ENCODE measurements at places on chromosomes 5 and 9.

DNA sequence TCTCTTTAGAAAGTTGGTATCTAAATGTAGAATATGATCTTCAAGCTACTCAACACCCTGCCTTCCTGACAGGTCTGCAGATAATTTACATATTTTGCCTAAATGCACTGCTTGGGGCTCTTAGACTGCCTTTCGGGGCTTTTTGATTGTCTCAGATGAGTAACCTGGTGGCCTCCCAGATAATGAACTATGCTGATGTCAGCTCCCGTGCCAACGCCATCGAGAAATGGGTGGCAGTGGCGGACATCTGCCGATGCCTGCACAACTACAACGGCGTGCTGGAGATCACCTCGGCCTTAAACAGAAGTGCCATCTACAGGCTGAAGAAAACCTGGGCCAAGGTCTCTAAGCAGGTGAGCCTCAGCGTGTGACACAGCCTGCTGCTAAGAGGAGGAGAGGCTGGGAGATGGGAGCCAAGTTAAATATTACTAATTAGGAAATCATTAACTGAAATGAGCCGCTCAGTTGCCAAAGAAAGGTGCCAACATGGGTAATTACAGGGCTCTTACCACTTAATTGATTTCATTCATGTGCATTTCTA, 20.8 kb upstream of the CKMT2 start:
- DNase-seq: no peak

- DNase-seq: no peak
These were observed 524.1 kb downstream of the TMEM38B start for GRCh38 chr9:106218427-106218826.

- no peak for DNase-seq
These were observed 16.0 kb downstream of the NR2F1 start for GRCh38 chr5:93599001-93599379.

- no peak for DNase-seq
These were observed 8.8 kb downstream of the AQP7 start for GRCh38 chr9:33393581-33393980.

DNA sequence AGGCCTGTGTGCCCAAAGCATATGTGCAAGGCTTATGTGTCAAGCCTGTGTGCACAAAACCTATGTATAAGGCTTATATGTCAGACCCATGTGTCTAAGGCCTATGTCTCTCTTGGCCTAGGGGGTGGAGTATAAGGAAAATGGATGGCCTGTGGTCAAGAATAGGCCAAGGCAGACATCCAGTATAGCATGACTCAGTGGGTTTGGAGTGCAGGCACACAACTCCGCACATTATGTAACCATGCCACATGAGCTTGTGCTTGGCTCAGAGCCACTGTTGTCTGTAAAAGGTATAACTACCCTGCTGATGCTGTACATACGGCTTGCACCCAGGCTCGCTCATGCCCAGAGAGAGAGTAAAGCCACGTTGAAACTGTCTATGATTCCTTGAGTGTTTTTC, 626.4 kb upstream of the NUDT12 start:
- DNase-seq: no peak

- no peak for DNase-seq
These were observed 49.8 kb upstream of the RPS23 start for GRCh38 chr5:82327941-82328340.

- no peak for DNase-seq
These were observed 80.0 kb downstream of the NREP start for GRCh38 chr5:111676926-111677415.

DNA sequence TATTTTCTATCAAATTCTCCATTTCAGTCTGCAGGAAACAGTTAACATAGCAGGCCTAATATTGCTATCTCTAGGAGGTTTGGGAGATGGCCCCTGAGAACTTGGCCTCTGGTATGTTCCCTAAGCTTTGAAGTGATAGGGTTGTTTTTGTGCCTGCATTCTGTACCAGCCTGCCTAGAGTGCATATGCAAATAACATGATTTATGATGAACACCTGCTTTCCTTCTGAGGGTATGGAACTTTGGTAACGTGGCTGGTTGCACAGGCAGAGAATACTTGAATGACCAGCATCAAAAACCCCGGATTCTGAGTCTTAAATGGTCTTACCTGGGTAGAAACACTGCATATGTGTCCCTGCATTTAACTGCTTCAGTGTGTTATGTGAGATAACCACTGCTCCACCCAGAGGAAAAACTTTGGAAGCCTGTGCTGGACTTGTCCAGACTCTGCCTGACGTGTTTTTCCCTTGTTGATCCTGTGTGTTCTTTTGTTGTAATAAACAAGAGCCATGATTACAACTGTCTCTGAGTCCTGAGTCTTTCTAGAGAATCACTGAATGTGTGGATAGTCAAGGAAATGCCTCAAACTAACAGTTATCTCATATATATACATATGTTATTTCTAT, 111.3 kb upstream of the ABCA1 start:
- no peak for DNase-seq

Measured in anterior cingulate cortex (tissue), 58 donors.